ENCODE measurements at places on chromosomes 2 and 18.

- no peak for DNase-seq
Measured at GRCh38 chr2:8566155-8566670, 115.6 kb upstream of the ID2 start.

DNA sequence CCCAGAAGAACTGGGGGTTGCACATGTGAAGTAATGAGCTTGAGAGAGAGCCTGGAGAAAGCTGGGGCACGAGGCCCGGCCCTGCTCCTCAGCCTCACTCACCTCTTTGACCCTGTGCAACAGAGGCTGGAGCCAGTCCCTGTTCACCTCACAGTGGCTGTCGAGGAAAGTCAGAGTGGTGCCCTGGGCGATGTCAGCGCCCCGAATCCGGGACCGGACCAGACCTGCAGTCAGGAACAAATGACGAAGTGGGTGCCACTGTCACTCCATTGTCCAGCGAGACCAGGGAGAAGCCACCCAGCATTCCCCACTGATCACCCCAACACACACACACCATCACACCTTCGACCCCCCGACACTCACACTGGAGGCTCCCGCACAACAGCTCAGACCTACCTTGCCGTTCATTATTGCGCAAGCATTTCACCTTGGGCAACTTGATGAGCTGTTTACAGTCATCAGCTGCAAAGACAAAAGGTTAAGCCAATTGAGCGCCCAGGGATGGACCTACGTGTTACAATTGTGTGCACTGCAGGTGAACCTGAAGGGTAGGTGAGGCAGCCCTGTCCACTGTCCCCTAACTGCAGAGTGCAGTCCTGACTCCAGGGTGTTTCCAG is 148.4 kb upstream of the CAPN13 start:
- DNase-seq, result no peak

- no peak for DNase-seq
Measured at GRCh38 chr2:237739101-237739500, 59.5 kb upstream of the RBM44 start.

GRCh38 chr2:43333101-43333655 is 106.8 kb upstream of the ZFP36L2 start:
- DNase-seq, result no peak

DNA sequence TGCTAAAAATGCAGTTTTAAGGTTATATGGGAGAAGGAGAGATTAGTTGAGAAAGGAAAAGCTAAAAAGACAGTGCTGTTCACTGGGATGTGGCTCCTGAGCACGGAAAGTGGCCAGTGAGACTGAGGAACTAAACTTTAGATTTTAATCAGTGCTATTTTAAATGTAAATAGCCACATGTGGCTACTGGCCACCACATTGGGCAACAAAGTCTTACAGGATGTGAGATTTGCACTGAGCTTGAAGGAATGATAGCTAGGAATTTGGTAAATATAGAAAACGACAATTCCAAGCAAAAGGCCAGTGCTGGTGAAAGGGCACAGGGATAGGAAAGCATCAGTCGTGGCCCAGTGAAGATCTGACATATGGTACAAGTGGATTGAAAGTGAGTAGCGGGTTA is 14.1 kb upstream of the SP5 start:
- no peak for DNase-seq

DNA sequence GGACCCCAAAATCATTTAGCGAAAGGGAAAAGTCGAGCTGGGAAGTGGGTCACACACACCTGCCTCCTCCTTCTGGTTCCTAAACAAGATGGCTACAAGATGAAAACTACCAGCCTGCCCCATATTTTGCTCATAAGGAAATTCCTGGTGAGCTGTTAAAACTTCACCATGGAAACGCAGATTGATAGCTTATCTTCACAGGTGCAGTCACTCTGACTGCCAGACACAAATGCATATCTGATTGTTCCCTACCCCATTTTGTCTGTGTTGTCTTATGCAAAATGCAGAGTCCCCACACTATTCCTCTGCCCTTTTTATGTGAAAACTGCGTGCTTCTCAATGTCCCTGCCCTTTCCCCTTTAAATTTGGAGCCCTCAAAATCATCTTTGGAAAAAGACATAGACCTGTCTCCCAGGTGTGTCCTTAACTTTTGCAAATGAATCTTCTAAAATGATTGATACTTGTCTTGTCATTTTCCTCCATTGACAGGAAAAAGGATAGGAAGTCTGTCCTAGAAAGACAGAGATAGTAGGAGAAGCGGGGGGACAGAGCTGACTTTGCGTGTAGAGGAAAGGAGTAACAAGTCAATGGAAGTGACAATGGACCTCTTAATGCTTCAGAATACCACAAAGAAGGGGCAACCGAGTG is 38.9 kb upstream of the THOC1 start:
- no peak for DNase-seq

GRCh38 chr2:10377052-10377746 is 70.9 kb downstream of the ODC1 start:
- no peak for DNase-seq

GRCh38 chr2:8125741-8126711 is 555.8 kb upstream of the ID2 start:
- DNase-seq, result no peak

DNA sequence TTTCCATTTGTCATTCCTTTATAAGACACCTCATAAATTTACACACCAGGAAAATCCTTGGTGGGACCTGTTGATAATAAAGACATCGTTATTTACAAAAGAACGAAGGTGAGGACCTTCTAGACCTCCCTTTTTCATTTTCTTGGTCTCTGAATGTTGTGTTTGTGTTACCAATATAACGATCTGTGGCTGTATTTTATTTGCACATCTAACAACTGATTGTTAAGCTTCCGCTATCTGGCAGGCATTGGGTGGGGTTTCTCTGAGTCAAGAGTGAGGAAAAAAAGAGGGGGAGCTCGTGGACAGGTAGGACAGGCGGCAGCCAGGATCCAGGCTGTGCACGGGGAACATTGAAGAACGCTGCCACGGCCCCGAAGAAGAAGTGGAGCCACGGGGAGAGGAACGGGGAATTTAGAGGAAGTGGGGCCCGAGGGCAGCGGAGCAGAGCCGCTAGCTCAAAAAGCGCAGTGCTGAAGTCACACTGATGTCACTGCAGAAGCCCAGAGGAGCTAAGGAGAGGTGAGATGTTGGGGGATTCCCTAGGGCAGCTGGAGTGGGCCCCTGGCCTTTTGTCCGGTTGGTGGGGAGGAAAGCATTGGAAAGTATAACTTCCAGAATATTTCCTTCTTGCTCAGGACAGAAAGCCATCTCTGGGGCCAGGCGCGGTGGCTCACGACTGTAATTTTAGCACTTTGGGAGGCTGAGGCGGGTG is 20.9 kb upstream of the DNMT3A start:
- DNase-seq, result no peak

DNA sequence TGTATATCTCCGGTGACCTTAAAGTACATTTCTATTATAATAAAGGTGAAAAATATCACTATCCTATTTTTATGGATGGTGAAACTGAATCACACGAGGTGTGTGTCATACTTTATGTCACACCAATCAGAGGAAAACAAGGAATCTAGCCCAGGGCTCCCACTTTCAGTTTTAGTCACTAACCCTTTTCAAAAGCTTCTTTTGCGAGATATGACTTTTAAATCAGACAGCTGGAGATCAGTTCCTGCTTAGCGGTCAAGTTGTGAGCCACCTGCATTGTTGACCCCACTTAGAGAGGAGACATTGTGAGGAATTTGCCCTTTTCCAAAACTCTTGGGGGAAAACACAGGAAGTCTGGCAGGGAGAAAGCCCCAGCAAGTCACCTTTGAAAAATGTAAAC is 70.5 kb downstream of the CPS1 start:
- no peak for DNase-seq

DNA sequence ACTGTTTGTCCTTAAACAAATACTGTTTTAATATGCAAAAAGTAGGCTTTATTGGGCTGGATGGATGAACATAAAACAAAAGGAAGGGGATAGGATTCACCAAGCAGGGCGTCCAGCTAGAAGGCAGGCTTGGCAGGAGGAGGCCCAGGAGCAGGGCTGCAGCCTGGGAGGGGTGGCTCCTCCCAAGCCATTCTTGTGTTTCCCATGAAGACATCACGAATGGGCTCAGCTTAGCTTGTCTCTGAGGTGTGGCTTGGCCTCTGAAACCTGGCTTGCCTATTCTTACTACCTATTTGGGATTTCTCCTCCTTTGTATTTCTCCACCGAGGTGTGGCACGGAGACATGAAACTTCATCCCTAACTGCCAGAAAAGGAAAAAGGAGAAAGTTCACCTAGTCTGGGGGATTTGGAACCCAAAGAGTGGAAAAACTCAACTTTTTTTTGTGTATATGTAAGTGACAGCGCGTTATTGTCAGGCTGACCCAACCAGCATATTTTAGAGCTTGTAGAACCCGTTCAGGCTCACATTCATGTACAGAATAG is 481.9 kb upstream of the SPRED2 start:
- DNase-seq, result no peak

DNA sequence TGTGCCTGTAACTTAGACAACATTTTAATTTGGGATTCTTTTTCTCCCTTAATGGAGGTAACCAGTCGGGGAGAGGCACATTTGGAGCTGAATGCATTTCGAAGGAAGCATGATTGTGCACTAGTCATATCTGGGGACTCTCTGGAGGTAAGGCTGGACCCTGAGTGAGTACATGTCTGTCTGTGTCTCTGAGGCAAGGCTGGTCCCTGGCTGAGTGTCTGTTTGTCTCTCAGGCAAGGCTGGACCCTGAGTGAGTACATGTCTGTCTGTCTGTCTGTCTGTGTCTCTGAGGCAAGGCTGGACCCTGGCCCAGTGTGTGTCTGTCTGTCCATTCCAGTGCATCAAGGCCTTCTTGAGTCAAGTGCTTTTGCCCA is 51.5 kb upstream of the NFATC1 start:
- no peak for DNase-seq

GRCh38 chr18:33536904-33537303 is 41.1 kb upstream of the ASXL3 start:
- DNase-seq, result no peak

DNA sequence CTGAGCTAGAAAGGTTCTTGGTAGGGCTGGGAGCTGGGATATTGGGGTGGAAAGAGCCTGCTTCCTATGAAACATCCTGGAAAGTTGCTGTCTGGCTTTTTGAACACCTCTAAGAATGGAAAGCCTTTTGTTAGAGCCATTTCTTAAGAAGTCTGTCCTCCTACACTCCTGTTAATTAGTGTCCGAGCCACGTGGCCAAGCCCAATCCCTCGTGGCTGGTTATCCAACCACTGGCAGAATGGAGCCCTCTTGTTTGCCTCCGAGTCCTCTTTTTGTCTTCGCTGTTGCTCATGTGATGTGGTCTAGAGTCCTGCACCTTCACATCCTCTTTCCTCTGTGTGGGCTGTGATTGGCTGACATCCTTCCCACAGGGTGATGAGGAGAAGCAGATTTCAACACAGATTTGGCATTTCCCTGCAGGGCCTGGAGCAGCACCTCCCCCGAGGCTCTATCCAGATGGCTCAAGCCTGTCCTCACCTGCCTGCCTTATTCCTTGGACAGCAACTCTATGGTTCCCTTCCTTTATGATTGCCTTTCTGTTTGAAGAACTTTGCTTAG is 8.2 kb upstream of the TOGARAM2 start:
- DNase-seq, result no peak
